Left ventricle myocardium inferior (tissue), 1 donor: ENCODE measurements at places on chromosomes 2 and 18. TPM values are rescaled to one million over a fixed set of nuclear protein-coding genes. Genes with fewer than 3 reads are reported as not detected.

DNA sequence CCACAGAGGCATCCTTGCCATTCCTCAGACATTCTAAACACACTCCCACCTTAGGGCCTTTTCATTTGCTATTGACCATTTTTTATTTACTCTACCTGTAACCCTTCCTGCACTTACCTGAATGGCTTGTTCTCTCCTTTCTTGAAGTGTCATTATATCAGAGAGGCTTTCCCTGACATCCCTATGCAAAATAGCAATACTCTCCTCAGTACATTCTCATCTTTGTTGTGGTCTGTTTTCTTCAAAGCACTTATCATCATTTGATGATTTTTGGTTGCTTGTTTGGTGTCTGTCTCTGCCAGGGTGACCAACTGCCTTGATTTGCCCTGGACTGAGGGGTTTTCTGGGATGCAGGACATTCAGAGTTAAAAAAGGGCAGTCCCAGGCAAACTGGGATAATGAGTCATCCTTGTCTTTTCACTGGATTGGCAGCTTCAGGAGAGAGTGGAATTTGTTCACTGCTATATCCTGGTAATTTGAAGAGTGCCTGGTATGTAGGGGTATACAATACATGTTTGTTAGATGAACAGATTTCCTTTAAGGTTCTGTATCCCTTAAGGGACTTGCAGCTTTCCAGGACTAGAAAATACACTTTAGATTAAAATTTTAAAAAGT is 102.4 kb downstream of the BABAM2 start:
- no peaks in the 10 kb centered on the region for H3K27me3 ChIP-seq
- no peak overlapping the region for H3K4me3 ChIP-seq
- H3K36me3 ChIP-seq, result peaks cover 5% of the 10 kb centered on the region
- no peak for DNase-seq

Gene CYP26B1
- 1.5 TPM for total RNA-seq

DNA sequence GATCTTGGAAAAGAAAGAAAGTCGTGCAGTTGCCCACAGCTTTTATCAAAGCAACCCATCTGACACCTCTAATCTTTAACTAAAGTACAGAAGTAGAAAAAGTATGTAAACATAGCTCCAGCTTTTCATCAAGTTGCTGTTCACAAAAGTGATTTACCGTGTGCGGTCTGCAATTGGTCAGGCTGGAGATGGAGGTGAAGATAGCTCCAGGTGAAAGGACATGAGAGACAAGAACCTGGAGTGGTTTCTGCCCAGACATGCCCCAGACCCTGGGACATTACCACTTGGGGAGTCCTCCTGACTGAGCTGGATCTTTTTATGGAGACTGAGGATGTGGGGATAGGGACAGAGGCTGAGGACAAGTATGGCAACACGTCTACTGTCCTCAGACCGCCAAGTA is 82.7 kb downstream of the LAMA1 start:
- no peaks in the 10 kb centered on the region for H3K36me3 ChIP-seq
- no peak for DNase-seq
- H3K27me3 ChIP-seq, result no peaks in the 10 kb centered on the region
- H3K4me1 ChIP-seq, result no peaks in the 10 kb centered on the region

Gene KATNAL2
- total RNA-seq, result 5.4 TPM

Gene KCNIP3
- 4.6 TPM for total RNA-seq

Gene CD28
- total RNA-seq, result 0.77 TPM

Gene CYB5A
- total RNA-seq, result 105 TPM

DNA sequence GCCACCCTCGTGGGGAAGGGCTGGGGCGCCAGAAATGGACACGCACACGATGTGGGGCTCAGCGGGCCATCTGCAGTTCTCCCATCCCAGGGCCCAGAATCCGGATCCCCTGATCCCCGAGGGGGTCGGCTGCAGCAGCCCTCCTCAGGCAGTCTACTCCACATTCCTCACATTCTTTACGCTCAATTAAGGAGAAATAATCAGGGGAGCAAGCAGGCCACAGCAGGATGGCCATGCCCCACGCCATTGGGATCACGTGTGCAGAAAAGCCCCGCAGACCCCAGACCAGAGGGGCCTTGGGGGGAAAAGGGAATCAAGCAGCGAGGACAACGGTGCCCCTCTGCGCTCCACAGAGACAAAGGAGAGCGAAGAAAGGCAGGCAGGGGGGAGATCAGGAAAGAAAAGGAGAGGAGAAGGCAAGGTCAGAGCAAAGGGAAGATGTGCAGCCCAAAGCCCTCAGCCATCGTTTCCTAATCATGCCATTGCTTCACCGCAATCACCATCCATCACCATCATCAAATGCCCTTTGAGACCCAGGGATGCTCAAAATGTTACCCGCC is 17.5 kb upstream of the PKDCC start:
- peaks cover 28% of the 10 kb centered on the region for H3K4me1 ChIP-seq
- no peak overlapping the region for H3K27ac ChIP-seq
- no peak overlapping the region for H3K4me3 ChIP-seq
- H3K27me3 ChIP-seq, result no peaks in the 10 kb centered on the region

DNA sequence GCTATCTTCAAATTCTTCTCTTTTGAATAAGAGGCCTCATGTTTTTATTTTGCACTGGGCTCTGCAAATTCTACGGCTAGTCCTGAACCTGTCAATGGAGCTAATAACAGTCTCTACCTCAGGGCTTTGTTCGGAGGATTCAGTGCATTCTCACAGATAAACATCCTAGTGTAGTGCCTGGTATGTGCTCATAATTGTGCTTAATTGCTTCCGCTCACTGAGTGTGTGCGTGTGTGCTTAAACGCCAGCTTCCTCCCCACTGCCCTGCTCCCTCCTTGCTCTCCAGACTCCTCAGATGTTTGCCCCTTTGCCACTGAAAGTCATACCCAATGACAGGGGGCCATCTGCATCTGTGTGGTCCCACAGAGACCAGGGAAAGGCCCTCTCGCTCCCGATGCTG is 6.7 kb downstream of the GYPC start:
- H3K27ac ChIP-seq, result peak overlapping the region; percentile 98
- DNase-seq, result no peak
- H3K27me3 ChIP-seq, result no peaks in the 10 kb centered on the region
- no peak overlapping the region for H3K4me3 ChIP-seq
- peaks cover 98% of the 10 kb centered on the region for H3K4me1 ChIP-seq

GRCh38 chr2:21415234-21415633 is 291.5 kb downstream of the TDRD15 start:
- H3K4me1 ChIP-seq, result no peaks in the 10 kb centered on the region
- H3K27me3 ChIP-seq, result no peaks in the 10 kb centered on the region
- H3K4me3 ChIP-seq, result no peak overlapping the region
- H3K36me3 ChIP-seq, result no peaks in the 10 kb centered on the region

DNA sequence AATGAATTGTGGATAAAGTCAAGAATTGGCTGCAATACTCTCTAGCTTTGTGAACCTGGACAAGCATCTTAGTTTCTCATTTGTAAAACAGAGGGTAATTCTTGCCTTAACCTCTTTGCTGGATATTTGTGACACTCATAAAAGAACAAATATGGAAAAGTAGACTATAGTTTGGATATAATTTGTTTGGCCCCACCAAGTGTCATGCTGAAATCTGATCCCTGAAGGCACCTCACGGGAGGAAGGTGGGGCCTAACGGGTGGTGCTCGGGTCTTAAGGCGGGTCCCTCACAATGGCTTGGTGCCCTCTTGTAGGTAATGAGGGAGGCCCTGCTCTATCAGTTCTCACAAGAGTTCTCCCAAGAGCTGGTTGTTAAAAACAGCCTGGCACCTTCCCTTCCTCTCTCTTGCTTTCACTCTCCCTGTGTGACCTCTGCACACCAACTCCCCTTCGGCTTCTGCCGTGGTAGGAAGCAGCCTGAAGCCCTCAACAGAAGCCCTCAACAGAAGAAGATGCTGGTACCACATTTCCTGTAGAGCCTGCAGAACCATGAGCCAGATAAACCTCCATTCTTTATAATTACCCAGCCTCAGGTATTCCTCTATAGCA is 37.4 kb downstream of the ARL4C start:
- no peaks in the 10 kb centered on the region for H3K4me1 ChIP-seq
- H3K27me3 ChIP-seq, result no peaks in the 10 kb centered on the region
- no peak overlapping the region for H3K4me3 ChIP-seq
- H3K36me3 ChIP-seq, result no peaks in the 10 kb centered on the region

Gene CNGA3
- total RNA-seq, result not detected

DNA sequence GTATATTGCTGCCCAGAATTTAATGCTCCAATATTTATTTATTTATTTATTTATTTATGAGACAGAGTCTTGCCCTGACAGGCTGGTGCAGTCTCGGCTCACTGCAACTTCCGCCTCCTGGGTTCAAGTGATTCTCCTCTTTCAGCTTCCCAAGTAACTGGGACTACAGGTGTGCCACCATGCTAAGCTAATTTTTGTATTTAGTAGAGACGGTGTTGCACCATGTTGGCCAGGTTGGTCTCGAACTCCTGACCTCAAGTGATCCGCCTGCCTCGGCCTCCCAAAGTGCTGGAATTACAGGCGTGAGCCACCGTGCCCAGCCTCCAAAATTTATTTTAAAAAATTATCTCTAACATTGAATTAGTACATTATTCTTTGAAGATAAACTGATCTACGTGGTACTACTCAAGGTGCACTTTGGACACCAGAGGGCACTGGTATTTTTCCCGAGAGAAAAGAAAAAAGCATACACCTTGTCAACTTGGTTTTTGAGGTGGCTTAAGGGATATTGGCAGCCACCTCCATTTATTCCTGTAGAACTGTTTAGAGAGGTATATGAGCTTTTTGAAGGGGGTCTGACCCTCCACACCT is 1.4 kb upstream of the IDH1 start:
- no peaks in the 10 kb centered on the region for H3K27me3 ChIP-seq
- H3K4me3 ChIP-seq, result no peak overlapping the region
- H3K36me3 ChIP-seq, result peaks cover 11% of the 10 kb centered on the region
- DNase-seq, result no peak

Gene PLCD4
- total RNA-seq, result 0.99 TPM

DNA sequence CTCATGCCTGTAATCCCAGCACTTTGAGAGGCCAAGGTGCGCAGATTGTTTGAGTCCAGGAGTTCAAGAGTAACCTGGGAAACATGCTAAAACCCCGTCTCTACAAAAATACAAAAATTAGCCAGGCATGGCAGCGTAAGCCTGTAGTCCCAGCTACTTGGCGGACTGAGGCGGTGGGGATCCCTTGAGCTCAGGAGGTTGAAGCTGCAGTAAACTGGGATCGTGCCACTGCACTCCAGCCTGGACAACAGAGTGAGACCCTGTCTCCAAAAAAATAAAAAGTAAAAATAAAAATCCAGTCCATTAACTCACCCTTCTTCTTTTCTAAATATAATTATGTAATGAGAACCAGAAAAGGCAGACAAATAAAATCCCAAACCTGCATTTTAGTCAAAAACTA is 8.2 kb downstream of the BAZ2B start:
- peaks cover 97% of the 10 kb centered on the region for H3K4me1 ChIP-seq
- H3K4me3 ChIP-seq, result no peak overlapping the region
- no peak for DNase-seq
- peak overlapping the region; percentile 98 for H3K27ac ChIP-seq

DNA sequence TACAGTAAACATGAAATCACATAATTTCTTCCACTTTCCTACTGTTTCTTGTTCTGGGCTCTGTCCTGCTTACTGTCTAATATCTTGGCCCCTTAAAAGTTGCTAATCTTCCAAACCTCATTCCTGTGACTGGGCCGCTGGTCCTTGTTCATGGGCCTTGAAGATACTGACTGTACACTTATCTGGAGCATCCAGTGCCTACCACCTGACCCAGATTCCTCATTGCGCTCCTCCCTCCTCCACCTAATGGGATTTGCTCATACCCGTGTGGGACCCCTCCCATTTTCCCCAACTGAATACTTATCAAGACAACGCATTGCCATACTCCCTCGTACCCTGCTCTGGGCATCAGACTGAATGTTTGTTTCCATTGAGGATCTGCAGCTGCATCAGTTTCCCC is 6.1 kb upstream of the IL37 start:
- H3K4me1 ChIP-seq, result no peaks in the 10 kb centered on the region
- no peak overlapping the region for H3K27ac ChIP-seq
- H3K27me3 ChIP-seq, result peaks cover 24% of the 10 kb centered on the region
- no peaks in the 10 kb centered on the region for H3K36me3 ChIP-seq
- no peak for DNase-seq
- no peak overlapping the region for H3K4me3 ChIP-seq
